ENCODE measurements at places on chromosomes 13 and 19.

DNA sequence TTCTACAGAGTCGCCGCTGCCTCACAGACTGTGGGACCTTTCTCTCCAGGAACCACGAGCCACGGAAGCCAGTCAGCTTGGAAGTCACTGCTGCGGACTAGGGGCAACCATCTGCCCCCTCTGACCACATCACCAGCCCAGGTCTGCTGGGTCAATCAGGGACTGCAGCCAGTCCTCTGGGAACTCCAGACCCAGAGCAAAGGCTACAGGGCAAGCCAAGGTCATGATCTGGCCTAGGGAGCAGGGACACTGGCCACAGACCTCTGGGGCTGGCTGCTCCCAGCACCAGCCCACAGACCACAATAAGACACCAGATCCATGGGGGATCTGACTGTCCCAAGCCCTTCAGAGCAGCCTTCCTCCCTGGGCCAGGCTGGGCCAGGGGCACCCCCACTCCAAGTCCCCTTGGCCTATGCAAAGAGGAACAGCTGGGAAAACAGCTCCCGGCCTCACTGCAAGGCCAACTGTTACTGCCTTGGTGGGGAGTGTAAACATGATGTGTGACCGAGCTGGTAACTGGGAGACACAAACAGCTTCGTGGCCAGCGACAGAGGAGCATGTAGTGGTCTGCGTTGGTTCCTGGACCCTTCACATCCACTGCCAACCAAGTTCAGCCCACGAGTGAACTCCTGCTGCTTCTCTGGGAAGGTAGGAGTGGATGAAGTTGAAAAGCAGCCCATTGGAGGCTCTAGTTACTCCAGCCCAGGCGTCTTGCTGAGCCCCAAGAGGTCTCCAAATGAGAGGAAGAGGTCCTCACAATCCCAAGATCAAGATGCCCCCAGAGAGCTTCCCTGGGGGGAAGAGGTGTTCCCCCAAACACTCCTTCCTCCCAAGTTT is 1.5 kb downstream of the AKT2 start:
- DNase-seq, result no peak

DNA sequence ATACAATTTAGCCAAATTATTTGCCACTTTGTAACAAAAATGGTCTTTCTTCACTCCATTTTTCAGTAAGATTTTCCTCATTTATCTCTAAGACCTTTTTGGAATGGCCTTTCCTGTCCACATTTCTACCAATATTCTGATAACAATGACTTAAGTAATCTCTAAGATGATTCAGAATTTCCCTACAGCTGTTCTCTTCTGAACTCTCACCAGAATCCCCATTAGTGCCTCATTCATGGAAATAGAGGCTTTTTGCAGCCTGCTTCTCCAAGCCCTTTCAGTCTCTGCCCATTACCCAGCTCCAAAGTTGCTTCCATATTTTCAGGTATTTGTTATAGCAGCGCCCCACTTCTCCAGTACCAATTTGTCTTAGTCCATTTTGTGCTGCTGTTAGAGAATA is 867.0 kb downstream of the GPC5 start:
- DNase-seq, result no peak

DNA sequence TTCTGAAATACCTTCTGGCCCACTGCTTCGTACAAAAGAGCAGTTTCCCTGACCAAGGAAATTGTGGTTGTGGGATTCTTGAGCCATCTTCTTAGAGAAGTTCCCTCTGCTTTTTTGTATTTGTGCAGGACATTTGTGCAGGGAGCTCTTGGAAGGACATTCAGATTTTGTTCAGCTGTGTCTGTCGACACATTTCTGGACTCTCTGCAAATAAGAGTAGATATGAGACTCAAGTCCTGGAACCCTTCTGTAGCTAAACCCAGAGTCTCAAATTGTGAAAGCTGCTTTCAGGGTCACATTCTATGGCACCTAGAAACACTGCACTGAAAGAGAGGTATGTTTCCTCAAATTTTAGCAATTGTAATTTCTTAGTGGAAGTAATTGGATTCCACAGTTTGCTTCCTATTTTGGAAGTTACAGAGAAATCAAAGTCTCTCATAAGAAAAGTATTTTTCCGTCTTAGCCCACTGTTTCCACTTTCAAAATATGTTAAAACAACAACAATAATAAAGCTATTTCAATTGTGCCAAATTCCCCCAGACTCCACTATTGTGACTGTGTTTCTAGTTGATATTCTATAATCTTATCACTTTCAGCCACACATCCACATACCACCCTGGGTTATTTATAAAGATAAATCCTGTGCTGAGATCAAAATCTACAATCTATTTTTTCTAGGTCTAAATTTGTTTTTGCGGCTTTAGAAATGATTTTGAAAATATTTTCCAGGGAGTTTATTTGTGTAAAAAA is 224.0 kb downstream of the COG6 start:
- DNase-seq, result no peak

GRCh38 chr13:48255954-48256353 is 22.9 kb downstream of the ITM2B start:
- no peak for DNase-seq

DNA sequence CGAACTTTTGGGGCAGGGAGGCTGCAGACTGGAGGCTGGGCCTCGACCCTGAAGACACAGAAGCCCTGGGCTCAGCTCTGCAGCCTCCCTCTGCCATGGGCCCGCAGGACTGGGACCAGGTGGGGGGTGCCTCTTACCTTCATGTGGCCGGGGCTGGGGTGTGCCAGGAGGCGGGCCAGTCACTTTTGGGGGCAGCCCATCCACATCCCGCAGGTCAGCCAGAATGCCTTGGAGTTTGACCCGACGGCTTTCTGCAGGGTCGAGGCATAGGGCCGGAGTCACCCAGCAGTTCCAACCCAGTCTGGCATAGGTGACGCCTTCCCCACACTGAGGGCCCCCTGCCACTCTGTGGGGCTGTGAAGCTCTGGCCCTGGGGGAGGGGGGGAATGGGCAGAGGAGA is 10.8 kb upstream of the PRKD2 start:
- DNase-seq, result no peak

DNA sequence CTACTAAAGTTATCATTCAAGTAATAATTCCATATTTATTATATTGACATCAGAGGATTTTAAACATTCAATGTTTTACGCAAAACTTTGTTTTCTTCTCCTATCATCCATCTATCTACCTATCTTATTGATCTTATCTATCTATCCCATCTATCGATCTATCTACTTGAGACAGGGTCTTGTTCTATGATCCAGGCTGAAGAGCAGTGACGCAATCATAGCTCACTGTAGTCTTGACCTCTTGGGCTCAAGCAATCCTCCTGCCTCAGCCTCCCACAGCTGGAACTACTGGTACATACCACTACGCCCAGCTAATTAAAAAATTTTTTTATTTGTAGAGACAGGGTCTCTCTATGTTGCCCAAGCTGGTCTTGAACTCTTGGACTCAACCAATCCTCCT is 27.4 kb downstream of the ZC3H13 start:
- DNase-seq, result no peak

- no peak for DNase-seq
These were observed 15.5 kb downstream of the MKNK2 start for GRCh38 chr19:2035590-2035991.

GRCh38 chr13:47949799-47950198 is 51.3 kb downstream of the SUCLA2 start:
- DNase-seq, result no peak

DNA sequence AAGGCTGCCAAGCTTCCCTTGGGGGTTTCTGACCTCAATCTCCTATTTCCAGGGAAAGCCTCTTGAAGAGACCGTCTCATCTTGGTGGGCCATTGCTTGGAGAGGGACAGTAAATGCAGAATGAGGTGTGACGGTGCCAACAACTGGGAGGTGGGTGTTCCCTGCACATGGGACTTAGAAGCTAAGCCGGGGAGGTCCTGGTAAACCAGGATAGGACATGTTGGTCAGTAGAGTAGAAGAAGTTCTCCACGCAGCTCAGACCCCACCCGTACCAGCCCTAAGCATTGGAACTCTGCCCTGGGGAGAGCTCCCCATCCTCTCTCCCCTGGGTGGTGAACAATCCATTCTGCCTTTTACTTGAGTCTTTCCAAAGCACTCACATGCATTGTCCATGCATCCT is 92.0 kb downstream of the SOX1 start:
- no peak for DNase-seq

- no peak for DNase-seq
These were observed 46.6 kb downstream of the HTR2A start for GRCh38 chr13:46850214-46850613.

DNA sequence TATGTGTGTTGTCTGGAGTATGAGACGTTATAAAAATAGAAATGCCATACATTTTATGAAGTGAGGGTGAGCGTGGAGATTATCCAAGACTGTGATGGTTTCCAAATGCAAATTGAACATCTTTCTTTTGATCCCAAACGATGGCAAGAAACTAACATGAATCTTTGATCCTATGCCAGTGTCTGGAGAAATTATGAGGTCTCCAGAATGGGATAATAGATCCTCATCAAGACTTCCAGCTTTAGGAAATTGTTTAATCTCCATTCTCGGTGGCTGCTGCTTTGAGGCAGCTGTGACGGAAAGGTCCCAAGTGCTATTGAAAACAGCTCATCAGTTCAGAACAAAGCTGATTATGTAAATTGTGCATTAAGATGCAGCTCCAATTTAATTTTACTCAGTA is 30.8 kb downstream of the CBY2 start:
- DNase-seq, result no peak

DNA sequence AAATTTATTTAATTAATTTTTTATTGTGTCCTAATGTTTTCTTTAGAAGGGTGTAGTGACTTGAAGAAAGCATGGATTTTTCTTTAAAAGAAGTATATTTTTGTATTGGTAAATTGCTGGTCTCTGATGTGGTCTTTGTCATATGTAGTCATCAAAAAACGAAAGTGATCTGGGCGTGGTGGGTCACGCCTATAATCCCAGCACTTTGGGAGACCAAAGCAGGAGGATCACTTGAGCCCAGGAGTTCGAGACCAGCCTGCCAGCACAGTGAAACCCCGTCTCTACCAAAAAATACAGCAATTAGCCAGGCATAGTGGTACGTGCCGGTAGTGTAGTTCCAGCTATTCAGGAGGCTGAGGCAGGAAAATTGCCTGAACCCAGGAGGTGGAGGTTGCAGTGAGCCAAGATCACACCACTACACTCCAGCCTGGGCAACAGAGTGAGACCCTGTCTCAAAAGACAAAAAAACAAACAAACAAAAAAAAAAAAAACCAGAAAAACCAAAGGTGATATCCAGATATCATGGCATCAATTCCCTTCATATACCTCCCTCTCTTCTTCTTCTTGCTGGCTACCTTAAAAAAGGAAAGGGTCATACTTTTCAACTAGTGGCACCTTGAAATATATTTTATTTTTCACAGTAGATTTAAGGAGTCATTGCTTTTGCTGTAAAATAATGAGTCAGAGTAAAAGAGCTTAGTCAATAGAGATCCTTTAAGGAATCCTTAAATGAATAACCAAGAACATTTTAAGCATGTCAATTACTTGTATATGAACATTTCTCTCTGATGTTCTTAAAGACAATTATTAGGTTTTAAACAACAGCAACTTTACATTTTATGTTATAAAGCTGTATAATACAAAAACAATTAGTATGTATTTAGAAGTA is 19.9 kb downstream of the KCTD4 start:
- no peak for DNase-seq
